T-cell (primary cell): ENCODE measurements at places on chromosomes 2 and 18.

- no peak for DNase-seq
These were observed 44.0 kb downstream of the DNMT3A start for GRCh38 chr2:25297738-25298137.

GRCh38 chr2:112293636-112294401 is 18.4 kb downstream of the ZC3H6 start:
- DNase-seq, result no peak

DNA sequence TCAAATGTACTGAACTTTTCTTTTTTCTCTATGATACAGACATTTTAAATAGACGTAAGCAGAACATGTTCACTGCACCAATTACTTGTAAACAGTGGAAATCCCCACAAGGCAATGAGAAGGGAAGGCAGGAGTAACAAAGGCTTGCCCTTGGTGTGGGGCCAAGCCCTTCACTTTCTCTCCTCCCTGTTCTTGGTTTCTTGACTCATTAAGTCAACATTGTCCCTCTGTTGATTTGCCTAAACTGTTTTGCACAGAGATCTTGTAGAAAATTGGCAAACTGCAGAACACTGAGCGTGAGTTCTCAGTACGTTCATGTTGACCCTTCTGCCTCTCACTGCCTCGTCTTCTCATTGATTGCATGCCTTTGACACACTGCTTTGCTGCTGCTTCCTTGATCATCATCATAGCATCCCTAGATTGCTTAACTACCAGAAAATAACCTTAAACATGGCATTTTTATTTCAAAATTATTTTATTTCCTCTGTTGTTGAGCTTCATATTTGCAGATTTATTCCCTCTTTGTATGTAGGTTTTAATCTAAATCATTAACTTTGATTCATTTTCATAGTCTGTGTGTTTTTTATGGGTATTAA is 257.7 kb downstream of the PTGR3 start:
- DNase-seq, result peak; percentile 19

GRCh38 chr2:232347369-232347768 is 31.2 kb upstream of the ALPP start:
- no peak for DNase-seq

- DNase-seq, result no peak
These were observed 273.6 kb downstream of the SRBD1 start for GRCh38 chr2:45337481-45337880.

DNA sequence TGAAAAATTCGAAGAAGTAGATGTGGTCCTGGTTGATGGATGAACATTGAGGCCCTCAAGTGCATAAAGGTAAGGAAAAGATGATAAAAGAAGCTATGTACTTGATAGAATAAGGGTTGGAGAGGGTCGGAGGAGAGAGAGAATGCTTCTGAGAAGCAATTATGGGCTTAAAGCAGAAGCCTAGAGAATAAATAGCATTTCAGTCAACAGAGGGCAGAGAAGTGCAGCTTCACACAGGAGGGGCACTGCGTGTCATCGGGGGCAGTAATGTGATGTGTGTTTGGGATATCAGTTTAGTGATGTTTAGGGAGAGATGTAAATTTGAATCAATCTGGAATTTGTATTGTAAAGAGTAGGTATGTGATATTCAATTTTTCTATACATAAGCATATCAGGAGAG is 334.5 kb downstream of the PIK3C3 start:
- no peak for DNase-seq

- DNase-seq, result no peak
These were observed 8.8 kb upstream of the CRACDL start for GRCh38 chr2:98944775-98945174.

- no peak for DNase-seq
These were observed 182.0 kb downstream of the TCF4 start for GRCh38 chr18:55405893-55406406.

DNA sequence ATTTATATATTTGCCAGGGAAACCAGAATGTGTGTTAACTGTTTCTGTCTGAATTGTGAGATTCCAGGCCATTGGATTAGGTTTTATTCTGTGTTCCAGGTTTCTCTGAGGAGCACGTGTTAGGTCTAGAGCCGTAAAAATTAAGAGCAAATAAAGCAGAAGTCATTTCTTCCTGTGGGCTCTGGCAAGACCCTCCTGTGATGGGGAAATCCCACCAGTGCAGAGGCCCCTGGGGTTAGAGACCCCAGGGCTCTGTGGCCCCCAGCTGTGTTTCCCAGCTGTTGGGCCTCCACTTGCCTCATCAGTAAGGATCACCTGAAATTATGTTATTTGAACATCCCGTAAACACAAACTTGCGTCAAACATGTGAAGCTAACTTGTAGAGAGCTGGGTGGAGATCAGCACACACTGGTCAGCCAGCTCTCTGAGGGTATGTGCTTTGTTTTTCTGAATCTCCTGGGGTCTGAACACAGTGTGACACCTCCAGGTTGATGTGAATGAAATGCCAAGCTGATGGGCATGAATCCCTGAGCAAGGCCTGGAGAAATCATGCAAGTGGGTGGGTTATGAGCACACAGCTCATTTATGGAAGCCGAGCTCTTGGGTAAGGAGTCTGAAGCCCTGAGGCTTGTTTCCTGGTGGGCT is 50.3 kb downstream of the HK2 start:
- DNase-seq, result no peak

GRCh38 chr2:207423886-207424285 is 105.9 kb upstream of the CREB1 start:
- peak; percentile 13 for DNase-seq

GRCh38 chr2:73339201-73339600 is 45.9 kb upstream of the EGR4 start:
- DNase-seq, result no peak

DNA sequence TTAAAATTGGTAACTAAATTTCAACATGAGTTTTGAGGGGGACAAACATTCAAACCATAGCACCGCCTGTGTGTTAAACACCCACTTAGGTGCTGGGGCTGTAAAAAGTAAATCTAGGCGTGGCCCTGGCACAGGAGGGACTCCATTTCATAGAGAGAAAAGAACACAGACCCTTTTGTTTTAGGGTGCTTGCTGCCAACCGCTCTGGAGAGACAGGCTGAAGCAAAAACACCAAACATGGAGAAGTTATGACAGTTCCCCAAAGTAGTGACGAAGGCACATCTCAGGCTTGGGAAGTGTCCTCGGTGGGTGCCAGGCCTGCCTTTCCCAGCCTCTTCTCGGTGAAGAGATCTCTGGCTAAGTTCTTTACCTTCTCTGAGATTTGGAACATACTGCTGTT is 5.1 kb downstream of the ACTG2 start:
- no peak for DNase-seq

GRCh38 chr2:203018181-203018580 is 3.5 kb downstream of the NBEAL1 start:
- DNase-seq, result no peak

GRCh38 chr2:136929531-136929930 is 164.2 kb downstream of the THSD7B start:
- no peak for DNase-seq

DNA sequence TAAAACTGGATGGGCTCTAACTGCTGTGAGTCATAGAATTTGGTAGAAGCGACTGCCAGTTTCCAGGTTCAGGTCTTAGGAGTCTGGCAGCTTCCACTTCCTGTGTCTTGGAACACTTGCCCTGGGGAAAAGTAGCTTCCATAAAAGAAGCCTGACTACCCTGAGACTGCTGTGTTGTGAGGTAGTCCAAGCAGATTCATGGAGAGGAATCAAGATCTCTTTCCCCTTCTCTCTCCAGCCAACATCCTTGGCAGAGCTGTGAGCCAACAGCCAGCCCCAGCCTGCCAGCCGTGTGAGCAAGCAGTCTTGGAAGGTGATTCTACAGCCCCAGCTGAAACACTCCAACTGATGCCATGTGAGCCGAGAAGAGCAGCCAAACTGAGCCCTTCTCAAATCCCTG is 33.7 kb downstream of the SLC20A1 start:
- no peak for DNase-seq

DNA sequence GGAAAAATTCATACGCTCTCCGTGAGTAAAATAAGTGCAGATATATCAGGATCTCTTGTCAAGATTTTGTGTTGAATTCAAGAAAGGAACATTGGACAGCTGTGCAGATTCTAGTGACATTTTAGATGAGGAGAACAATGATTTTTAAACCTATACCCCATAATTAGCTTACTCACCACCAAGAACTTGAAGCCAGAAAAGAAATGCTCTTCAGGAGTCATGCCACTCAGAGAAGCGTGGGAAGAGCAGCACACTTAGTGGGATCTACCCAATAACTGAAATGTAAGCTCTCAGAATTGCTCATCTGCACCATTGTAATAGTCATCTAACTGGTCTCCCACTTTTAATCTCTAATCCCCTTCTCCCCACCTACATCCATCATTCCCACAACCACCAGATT is 9.2 kb upstream of the ERMN start:
- DNase-seq, result no peak

DNA sequence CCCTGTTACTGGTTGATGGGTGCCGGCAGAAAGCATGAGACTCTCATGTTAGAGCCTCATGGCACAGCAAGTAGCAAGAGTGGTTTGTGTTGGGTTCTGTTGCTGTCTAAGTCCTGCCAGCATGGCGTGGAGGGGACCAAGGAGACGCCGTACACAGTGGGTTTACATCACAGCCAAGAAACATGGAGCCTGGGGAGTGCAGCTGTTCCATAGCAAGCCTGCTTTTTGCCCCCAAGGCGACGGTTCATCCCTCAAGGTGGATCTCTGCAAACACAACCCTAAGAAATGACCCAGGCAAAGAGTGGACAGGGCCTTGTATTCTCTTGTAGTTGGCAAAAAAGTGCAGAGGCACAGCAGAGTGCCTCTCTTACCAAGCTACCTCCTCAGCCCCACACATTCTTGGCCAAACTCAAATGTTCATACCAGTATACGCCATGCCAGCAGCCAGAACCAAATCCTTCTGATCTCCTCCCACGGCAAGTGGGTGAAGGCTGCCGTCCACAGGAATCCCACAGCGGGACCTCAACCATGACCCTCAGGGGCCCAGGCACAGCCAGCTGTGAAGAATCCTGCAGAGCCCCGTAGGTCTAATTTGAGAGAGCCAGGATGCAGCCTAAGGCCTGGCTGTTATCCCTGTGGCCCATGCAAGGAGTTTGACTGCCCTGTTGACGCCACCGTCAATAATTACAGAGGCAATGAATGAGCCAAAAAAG is 19.0 kb downstream of the SNED1 start:
- DNase-seq, result no peak

DNA sequence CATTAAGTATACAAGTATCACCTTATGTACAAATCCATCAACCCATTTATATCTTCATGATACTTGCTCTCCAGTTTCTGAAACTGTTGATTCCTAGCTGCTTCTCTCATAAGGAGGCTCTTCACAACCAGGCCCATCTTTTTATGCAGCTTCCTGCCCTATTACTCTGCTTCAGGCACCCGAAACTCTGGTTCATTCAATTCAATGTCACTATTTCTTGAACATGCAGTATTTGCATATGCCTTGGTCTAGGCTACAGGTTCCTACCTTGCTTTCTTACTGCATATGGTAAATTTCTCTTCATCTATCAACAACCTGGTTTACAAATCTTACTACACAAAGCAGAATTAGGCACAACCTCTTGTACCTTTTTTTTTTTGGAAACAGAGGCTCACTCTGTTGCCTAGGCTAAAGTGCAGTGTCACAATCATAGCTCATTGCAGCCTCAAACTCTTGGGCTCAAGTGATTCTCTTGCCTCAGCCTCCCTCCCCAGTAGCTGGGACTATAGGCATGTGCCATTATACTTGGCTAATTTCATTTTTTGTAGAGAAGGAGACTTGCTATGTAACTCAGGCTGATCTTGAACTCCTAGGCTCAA is 2.7 kb upstream of the CDKL4 start:
- DNase-seq, result no peak

DNA sequence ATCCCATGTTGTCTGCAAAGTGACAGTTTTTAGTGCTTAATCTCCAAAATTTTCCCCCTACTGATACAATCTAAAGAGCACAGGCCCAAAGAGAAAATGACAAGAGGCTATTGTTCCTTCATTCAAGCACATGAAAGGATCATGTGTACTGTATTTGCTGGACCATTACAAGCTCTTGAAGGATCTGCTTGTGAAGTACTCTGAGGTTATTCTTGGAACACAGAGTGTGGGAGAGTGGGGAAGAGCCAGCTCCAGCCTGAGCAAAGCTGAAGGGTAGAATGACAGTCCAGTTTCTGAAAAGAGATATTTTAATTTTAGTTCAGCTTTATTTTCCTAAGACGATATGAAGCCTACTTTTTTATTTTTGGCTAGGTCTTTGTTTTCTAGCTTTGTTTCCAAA is 112.2 kb downstream of the GALNT3 start:
- no peak for DNase-seq

- DNase-seq, result no peak
These were observed 511.8 kb upstream of the RAB12 start for GRCh38 chr18:8097399-8097798.

DNA sequence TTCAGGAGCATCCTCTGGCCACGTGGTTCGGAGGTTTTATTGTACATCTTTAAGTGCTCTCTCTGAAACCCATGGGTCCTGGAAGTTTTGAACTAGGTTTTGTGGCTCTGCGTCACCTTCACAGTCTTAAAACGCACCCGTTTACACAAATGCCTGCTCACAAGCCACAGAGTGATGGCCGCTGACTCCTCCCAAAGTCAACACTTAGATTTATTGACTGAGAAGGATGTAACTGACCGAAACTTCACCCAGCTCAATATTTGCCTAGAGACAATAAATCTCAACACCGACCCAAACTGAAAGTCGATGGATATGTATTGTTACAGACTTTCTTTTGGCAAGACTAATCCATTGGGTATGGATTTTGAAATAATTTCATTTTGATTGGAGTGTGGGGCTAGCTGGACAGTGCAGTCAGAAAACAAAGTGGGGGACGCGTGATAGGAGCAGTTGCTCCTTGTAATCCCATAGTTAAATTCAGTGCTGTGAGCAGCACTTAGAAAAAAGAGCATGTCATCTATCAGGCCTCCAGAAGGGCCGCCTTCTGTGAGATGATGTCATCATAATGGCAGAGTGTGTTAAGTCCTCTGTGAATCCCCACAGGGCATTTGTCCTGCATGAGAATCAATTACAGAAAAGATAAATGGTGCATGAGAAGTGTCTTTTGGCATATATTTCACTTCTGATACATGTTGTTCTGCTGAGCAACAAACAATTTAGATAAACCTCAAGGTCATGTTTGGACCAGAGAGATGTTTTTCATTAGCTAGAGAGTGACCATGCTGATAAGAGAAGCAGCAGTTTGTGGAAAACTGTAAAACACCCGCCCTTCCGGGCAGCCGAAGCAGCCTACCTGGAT is 183.7 kb downstream of the INO80D start:
- DNase-seq, result no peak

- DNase-seq, result no peak
These were observed 249.8 kb downstream of the NBAS start for GRCh38 chr2:15311201-15311907.
